ENCODE measurements at places on chromosomes 12 and 14.

- no peak for DNase-seq
These were observed 177.4 kb downstream of the PRKCH start for GRCh38 chr14:61498811-61499210.

GRCh38 chr12:104684884-104685283 lies 228.1 kb downstream of the CHST11 start:
- DNase-seq: no peak

- DNase-seq: peak; percentile 43
These were observed at the start of gene DPY19L2 for GRCh38 chr12:63668028-63668799. Gene DPY19L2 (minus strand): TSS chr12:63668493. CDS start chr12:63668393, 100 bp downstream.

DNA sequence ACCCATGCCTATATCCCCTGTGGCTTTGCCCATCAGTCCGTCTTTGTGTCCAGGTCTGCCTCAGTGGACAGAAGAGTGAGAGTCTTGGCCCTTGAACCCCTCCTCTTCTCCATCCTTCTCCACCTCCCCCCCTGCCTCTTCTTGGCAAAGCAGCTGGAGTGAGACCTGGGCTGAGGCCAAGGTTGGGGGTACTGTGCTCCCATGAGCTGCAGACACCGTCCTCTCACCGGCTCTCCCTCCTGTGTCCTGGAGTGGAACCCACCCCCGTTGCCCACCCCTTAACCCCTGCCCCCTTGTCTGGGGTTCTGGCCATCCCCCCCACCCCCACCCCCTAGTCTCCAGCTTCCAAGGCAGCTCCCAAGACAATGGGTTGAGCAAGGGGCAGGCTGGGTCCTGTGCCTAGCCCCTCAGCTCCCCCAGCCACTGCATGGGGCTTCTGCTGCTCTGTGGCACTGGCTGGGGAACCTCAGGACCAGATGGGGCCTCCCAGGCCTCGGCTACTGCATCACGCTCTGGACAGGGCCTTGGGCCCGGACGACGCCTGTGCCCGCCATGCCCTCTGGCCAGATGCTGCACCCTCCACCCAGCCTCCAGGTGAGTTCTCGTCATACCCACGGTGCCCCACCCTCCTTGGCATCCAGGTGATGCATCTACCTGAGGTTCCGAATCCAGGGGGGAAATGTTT lies 35.7 kb downstream of the RTL1 start:
- no peak for DNase-seq

DNA sequence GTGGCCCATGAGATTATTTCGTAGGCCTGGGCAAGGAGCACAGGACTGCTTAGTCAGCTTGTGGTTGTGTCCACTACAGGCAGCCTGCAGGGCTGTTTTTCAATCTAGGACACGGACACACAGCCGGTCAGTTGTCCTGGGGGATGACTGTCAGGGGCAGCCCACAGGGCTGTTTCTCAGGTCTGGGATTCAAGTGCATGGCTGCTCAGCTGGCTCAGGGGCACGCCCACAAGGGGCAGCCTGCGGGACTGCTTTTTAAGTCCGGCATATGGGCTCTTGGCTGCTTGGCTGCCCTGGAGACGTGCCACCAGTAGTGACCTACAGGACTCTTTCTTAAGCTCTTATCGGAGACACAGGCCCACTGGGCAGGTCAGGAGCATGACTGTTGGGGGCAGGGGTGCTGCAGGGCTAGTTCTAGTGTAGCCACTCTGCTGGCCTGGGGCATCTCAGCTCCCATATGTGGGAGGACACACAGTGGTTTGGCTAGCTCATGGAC lies 26.6 kb upstream of the GTF2A1 start:
- DNase-seq: no peak

DNA sequence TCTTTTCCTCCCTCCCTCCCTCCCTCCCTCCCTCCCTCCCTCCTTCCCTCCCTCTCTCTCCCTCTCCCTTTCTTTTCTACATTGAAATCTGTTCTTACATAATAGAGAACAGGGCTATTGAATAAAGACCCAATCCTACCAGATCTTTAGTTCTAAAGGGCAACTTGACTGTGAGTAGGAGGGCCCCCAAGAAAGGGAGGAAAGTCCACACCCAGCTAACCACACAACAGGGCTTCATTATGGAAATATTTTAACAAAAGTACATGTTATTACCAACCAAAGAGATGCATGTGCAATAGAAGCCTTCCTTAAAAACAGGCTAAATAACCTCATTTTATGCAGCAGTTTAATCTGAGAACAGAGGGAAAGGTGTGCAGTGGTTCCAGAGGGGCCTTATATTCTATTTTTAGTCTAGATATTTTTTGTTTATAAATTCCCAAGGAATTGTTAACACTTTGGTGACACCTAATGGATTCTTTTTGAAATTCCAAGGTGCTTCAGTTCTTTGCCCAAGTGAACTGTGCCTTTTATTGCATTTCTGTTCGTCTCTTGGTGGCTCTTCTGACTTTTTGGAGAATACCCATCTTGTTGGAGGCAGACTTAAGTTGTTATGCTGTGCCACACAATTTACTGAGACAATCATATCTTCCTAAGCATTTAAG lies 63.0 kb downstream of the GNS start:
- no peak for DNase-seq

DNA sequence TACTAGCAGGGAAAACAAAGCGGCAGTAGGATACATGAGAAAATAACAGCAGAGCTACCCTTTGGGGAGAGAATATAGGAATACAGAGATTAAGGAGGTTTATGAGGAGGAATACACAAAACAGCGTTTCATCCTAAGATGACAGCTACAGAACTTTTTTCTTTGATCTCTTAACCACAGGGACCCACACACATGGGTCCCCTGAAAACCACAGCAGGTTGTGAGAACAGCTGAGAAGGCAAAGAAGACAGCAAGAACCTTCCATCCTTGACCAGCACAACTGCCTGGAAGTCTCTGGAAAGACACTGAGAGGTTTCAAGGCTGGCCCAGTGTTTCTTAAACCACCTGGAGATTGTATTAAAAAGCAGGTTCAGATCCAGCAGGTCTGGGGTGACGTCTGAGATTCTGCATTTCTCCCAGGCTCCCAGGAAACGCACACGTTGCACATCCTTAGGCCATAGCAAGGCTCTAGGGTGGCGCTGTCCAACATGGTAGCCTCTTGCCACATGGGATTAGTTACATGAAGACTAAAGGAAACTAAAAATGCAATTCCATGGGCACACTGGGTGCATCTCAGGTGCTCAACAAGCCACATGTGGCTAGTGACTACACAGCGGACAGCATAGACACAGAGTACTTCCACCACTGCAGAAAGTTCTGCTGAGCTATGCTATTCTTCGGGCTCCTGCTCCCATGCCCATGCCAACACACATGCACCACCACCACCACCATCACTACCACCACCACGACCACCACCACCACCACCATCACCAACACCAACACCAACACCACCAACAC lies 92.3 kb downstream of the FOXN3 start:
- no peak for DNase-seq

DNA sequence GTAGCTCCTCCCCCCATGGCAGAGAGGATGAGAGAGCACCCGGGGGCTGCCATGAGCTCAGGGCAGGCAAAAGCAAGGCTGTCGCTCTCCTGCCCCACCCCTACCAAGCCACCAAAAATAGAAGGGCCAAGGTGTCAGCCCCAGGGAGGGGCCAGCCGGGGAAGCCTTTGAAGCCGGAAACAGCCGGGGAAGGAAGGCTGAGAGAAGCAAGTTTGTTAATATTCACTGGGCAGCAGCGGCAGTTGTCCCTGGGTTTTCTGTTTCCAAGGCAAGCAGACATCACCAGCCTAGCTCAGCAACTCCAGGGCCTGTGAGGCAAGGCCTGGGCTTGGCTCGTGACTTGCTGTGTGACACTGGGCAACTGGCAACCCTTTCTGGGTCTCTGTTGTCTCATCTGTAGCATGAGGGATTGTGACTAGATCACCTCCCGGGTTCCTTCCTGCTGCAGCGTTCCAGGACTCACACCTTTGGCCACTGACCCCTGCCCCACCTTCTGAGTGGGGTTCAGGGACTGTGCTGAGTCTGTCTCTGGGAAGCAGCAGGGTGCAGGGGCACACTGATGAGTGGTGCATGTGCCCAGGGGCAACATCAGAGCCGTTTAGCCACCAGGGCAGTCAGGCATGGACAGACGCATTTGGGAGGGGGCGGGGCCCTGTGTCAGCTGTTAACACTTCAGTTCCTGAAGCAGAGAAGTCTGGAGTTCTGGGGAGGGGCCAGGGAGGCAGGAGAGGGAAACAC lies 24.3 kb downstream of the SYNDIG1L start:
- DNase-seq: no peak

DNA sequence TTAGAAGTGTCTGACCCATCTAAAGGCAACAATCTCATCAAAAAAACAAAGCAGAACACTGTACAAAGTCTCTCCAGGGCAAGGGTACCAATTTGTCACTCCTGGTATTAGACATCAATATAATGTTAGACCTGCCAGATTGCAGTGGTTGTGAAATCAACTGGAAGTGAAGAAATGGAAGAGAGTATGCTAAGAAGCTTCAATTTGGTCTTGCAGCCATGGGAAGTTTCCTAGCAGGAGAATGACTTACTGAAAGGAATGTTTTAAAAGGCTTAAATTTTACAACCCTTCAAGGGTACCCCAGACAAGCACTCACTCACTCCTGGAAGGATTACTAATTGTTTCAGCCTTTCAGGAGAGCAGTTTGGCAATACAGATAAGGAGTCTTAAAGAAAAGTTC lies 18.9 kb downstream of the LLPH start:
- no peak for DNase-seq

GRCh38 chr12:55392032-55392795 lies 8.1 kb upstream of the OR6C65 start:
- no peak for DNase-seq

- no peak for DNase-seq
These were observed 35.5 kb downstream of the HECTD1 start for GRCh38 chr14:31172084-31172483.

DNA sequence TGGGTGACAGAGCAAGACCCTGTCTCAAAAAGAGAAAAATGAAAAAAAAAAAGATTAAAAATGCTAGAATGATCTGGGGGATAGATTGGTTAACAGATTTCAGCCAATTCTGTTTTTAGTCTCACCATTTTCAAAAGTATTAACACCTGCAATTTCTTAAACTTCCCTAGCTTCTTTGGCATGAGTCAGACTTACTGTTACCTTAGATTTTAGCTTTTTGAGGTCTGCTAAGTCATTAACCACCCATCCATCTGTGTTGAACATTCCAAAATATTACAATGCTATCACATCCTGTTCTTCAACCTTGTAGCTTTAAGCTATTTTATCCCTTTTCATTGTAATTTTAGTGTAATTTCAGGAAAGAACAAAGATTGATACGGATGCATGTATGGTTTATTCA lies 59.3 kb downstream of the PPP1R13B start:
- no peak for DNase-seq

- no peak for DNase-seq
These were observed 70.0 kb downstream of the WSCD2 start for GRCh38 chr12:108199106-108199505.

DNA sequence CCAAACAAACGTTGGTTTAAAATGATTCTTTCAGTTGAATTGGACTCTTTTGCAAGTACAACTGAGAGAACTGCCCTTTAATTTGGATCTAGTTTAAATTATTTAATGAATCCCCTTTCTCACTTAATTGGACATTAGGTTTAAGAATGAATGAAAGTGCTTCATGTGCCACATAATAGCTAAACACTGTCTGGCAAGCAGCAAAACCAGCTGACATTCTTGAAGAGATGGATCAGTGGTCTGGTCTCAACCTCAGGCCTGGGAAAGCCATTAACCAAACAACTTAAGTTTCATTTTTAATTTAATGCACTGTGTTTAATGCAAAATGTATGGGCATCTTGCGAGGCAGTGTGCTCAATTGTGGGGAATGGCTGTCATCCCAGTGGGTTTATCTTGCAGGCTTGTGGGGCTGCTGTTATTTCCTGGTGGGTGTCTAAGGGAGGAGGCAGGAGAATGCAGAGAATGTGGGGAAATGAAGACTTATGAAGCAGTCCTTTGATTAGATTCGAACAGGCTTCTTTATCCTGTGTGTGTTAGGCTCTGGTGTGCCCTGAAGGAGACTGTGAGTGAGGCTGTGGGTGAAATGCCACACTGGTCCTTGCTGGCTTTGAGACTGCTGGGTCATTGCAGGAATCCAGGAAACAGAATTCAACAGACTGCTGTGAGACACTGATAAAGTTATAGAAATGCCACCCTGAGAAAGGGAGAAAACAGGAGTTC lies 144.1 kb upstream of the PELI2 start:
- no peak for DNase-seq

DNA sequence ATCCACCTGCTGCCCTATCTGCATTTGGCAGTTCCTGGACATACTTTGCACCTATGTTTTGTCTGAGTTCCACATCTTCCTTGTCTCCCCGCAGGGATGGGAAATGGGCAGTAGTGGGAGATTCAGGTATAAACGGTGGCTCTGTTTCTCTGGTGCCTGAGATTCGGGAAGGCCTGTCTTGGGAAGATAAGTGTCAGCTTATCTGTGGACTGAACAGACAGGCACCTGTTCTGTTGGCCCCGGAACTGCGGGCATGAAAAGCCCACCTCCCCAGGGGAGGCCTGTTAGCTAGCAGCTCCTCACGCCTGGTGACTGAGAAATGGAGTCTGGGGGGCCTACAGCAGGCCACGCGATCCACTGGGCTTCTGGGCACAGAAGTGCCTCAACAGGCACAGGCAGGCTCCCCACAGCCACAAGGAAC lies 5.8 kb downstream of the PHB2 start:
- no peak for DNase-seq

- no peak for DNase-seq
These were observed 10.7 kb upstream of the PHC1 start for GRCh38 chr12:8903646-8904045.

DNA sequence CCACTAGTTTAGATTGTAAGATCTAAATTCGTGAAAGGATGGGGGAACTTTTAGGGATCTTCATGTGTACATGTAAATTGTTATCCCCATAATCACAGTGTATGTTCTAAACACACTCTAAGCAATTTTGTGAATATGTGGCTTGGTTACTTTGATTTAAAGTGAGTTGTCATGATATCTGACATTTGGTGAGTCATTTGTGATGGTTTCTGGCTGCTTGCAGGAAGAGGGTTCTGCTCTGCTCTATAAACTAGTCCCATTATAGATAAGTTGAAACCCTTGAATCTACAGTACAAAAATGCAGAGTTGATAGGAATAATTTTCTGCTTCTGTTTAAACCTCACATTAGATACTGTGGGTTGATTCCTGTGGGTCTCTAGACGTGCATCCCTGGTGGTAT lies 14.8 kb downstream of the GUCY2C start:
- DNase-seq: no peak

DNA sequence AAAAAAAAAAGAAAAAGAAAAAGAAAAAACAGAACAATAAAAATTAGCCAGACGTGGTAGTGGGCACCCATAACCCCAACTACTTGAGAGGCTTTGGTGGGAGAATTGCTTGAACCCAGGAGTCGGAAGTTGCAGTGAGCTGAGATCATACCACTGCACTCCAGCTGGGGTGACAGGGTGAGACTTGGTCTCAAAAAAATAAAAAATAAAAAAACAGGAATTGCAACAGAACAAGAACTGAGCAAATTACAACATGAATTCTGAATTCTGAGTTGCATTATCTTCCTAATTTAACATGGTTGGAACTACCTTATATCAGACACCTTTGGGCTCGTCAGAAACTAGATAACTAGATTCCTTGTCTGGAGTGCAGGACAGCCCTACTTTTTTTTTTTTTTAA lies 53.3 kb upstream of the NR2C1 start:
- no peak for DNase-seq
